ENCODE measurements at places on chromosomes 16 and 17.

DNA sequence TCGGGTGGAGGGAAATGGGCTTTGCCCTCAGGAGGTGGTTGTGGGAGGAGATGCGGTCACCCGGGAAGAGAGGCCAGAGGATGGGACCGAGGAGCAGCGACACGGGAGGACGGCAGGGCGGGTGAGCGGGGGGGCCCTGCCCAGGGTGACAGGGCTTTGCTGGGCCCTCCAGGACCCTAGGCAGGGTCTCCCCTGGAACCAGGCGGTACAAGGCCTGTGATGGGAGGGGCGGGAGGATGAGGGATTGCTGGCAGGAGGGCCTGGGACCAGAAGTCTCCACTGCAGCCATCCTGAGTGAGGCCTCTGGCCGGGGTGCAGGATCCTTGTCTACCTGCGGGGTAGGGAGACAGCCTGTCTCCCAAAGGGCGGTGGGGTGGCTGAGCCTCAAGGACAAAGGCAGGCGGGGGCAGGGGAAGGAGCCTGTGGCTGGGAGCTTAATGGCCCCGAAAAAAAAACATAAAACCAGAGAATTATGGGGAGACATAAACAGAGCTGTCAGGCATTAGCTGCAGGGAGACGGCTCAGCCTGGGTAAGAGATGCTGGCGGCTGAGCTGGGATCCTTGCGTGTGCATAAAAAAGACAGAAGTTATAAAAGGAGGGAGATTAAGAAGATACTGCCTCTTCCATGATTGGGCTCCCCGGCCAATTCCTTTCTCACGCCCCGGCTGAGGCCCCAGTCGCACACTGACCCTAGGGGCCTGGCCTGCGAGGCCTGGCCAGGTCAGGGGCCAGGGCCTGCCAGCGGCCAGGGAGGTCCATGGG lies 66.7 kb downstream of the SREBF1 start:
- no peak for DNase-seq

DNA sequence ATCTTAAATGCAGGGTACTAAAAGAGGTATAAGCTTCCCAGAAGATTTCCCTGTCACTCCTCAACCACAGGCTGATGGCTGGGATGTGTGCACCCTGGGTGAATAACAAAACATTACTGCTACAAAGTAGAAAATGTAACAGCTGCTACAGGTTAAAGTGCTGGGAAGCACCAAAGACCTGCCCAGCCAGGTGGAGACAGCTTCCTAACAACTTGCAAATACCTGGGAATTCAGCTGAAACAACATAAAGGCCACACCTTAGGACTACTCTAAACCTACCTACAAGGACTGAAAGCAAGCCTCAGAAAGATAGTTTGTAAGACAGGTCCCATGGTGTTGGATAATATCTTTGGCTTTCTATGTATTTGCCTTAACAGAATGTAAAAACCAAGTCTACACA lies 118.5 kb downstream of the CEP112 start:
- no peak for DNase-seq

DNA sequence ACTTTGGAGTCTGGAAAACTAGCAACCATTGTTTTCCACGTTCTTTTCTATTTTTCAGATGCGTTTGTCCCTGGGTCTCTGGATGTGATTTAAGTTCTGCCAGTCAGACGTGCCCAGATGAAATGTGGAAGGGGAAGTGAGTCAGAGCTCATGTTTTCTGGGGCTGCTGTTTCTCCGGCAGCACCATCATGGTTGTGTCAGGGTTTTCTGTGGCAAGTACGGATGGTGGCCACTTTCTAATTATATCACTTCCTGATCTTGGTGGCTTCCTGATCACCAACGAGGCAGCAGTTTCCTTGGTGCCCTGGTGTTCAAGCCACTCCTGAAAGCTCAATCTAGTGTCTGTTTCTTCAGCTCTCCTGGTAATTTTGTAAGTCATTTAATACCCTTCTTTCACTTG lies 31.4 kb upstream of the PMFBP1 start:
- peak; percentile 28 for DNase-seq

GRCh38 chr16:84596161-84596560 lies 21.7 kb downstream of the COTL1 start:
- DNase-seq = no peak

GRCh38 chr17:19022747-19023146 lies 18.2 kb upstream of the FAM83G start:
- DNase-seq = no peak

DNA sequence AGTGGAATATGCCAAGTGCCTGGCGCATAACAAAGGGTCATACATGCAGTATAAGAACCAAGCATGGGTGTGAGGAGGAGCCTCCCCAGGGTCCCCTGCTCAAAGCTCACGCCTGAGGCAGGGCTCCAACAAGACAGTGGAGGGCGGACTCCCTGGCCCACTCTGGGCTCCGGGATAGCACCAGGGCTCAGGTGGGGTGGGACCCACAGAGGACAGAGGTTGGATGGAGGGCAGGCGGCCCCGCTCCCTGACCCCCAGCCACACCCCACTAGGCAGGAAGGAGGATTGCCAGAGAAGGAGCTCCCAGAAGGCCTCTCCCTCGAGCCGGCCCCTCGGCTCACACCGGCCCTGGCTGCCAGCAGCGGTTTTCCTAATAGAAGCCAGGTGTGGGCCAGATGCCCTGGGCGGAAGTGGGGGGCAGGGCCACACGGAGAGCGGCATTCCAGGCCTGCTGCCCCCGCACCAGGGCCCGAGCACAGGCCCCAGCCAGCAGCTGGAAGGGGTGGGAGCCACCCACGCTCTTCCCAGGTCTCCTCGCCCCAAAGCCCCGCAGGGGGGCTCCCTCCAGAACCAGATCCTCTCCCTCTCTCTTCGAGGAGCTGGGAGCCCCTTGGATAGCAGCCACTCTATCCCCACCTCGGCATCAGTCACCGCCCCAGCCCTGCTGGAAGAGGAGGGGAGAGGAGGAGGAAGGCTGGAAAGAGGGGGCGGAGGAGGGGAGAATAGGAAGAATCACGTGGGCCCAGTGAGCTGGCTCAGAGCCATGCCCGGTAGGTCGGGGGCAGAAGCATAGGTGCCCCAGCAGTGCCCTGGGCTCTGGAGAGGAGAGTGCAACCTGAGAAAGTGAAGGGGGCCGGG lies 21.0 kb downstream of the VASN start:
- DNase-seq = peak; percentile 63

DNA sequence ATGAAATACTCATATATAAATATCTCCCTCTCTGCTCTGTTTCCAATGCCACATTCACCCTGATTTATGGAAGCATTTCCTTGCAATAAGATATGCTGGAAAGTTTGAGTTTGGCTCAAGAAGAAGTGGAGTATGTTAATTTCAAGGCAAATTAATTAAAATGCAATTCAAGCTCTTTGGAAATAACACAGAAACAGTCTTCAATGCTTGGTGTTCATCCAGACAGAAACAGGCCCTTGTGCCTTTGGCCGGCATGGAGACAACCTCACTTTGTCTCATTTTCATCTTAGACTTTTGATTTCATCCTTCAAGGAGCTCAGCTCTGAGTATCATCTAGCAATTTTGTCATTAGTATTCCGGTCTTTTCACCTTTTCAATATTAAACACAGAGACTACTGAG lies 210.0 kb downstream of the C16orf95 start:
- DNase-seq = no peak
